ENCODE measurements at places on chromosomes 5 and 9.

DNA sequence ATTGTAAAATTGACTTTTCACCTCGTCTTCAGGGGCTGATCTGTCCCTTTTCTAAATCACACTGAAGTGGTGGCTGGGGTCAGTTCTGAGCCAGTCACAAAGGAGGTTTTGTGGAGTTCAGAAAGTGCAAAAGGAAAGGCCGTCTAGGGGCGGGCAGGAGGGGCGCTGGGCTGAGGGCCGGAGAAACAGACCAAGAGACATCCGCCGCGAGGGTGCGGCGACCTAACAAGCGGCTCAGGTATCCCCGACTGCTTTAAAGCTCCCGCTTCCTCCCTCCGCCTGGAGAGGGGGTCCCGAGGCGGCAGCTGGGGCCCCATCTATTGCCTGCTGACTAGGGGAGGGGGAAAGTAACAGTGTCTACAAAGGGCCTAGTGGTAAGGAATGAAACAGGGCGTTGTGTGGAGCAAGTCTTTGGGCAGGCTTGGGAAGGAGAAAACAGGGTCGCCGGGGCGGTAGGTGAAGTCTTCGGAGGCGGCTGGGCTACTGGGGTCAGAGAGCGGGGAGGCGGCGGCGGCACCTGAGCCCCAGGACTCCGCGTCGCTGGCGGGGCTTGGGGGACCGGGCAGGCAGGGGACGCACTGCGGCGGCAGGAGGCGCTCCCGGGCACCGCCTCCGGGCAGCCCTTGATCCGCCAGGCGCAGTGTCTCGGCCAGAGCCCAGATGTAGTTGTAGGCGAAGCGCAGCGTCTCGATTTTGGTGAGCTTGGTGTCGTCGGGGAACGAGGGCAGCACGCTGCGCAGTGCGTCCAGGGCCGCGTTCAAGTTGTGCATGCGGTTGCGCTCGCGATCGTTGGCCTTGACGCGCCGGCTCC, 950 bp downstream of the NEUROG1 start:
- DNase-seq = no peak

DNA sequence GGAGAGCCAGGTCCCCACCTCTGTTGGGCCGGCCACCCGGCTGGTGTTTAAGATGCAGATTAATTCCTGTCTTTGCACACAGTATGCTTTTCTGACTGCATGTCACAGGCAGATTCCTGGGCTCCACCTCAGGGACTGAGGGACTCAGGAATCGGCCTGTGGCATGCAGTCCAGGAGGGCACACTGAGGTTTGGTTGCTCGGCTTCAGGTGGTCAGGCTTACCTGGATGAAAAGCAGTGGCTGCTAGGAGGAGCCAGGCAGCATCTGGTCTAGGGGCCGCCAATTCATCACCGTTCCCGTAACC, 1.1 kb downstream of the WDR5 start:
- no peak for DNase-seq

GRCh38 chr5:116747881-116748280, 173.3 kb upstream of the SEMA6A start:
- no peak for DNase-seq

DNA sequence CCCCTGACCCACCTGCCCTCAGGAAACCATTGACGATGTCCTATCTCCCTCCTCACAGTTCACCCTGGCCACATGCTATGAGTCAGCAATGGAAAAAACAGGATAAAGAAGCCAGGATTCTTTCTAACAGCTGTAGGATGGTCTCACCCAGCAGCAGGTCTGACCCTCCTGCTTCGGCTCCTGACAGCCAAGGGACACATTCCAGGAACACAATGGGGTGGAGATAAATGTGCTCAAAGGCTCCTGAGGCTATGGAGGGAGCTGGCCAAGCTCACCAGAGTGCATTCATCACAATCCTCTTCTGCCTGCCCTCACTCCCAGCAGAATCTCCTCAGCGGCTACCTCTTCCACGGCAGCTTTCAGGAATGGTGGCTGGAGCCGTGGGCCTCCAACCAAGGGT, 170.3 kb downstream of the PJA2 start:
- DNase-seq = no peak

DNA sequence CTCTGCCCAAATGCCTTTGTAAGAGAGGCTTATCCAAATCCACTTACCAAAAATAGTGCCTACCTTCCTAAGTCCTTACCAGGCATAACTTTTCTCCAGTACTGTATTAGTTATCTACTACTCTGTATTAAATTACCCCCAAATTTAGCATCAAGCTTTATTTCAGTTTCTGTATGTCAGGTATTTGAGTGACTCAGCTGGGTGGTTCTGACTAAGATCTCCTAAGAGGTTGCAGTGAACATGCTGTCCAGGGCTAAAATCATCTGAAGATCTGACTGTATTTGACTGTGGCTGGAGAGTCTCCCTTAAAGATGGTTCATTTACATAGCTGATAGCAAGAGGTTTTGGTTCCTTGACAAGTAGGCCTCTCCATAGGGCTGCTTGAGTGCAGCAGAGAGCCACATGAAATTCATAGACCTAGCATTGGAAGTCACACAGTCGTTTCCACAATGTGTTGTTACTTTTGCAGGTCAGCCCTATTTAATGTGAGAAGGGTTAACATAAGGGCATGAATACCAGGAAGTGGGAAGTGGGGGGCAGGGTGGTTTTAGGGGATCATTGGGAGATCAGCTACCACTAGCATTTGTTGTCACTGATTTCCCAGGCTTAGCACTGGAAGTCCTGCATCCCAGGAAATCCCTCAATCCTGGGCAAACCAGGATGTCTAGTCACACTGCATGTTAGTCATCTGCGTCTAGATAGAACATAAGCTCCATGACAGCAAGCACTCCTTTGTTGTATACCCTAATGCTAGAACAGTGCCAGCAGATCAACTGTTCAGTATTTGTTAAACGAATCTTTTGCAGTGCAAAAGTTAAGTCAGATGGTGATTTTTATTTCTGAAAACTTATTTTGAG, 2.0 kb upstream of the ZNF622 start:
- peak; percentile 6 for DNase-seq

DNA sequence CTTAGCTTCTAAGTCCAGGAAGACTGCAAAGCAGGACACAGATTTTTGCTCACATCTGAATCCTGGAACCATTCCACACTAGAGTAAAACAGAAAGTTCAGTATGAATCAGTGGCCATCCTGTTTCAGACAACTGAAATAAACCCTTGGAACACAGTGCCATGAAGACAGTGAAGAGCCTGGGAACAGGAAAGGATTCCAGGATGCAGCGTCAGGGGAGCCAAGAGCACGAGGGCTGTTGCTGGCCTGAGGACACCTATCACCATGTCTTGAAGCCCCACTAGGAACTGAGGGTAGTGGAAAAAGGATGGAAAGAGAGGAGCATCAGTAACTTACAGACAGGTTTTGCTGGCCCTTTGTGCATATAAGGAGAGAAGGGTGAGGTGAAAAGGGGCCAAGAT, 115.3 kb upstream of the FSTL4 start:
- DNase-seq = no peak
